CD4-positive, CD25-positive, alpha-beta regulatory T cell (primary cell): ENCODE measurements at places on chromosomes 11 and 22. TPM values are rescaled to one million over a fixed set of nuclear protein-coding genes. Genes with fewer than 3 reads are reported as not detected.
A peak's percentile ranks its signal among the peaks of the same experiment; 100 is the strongest.

GRCh38 chr22:30868663-30869385 lies 99.8 kb downstream of the MORC2 start:
- DNase-seq = no peak

- DNase-seq = peak; percentile 17
These were observed 72.0 kb upstream of the NARS2 start for GRCh38 chr11:78646564-78647185.

GRCh38 chr11:120013325-120014250 lies 124.3 kb downstream of the TRIM29 start:
- DNase-seq = no peak

- DNase-seq = no peak
These were observed 560.9 kb downstream of the MIAT start for GRCh38 chr22:27218012-27218920.

The RAG1 gene
- 0.05 TPM for total RNA-seq
